Brain pericyte (primary cell): ENCODE measurements at places on chromosomes 7 and 10.

DNA sequence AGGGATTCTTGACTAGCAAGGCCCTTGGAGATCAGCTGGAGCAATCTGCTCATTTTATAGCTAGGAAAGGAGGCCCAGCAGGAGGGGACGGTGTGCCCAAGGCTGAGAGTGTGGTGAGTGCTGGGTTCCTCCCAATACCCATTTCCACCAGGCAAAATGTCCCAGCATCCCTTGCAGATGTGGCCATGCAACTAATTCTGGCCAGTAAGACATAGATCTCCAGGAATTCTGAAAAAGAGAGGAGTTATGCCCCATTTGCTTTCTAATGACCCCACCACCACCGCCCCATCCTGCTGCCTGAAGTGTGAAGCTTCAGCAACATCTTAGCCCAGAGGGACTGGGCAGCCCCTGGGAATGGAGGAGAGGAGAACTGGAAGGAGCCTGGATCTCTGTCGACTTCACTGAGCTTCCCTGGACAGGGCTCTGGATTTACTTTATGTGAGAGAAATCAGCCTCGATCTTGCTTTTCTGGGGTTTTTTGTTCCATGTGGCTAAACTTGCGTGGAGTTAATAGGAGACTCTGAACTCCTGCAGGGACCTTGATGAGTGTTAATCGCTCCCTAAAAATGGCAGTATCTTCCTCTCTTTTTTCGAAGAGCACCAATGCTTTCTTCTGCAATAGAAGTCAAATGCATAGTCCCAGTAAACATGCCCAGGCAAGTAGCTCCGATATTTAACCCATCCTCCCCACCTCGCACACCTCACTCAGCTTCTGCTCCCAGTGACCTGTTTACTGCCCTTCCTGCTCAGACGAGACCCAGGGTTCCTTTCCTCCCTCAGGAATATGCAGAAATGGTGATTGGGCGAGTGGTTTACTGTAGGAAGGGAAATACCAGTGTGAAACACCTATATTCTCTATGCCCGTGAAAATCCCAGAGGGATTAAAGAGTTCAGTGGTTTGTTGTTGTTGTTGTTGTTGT lies 127.5 kb upstream of the GPR26 start:
- DNase-seq: no peak

- DNase-seq: no peak
Observed at GRCh38 chr7:96596120-96596826, 113.4 kb downstream of the SEM1 start.

DNA sequence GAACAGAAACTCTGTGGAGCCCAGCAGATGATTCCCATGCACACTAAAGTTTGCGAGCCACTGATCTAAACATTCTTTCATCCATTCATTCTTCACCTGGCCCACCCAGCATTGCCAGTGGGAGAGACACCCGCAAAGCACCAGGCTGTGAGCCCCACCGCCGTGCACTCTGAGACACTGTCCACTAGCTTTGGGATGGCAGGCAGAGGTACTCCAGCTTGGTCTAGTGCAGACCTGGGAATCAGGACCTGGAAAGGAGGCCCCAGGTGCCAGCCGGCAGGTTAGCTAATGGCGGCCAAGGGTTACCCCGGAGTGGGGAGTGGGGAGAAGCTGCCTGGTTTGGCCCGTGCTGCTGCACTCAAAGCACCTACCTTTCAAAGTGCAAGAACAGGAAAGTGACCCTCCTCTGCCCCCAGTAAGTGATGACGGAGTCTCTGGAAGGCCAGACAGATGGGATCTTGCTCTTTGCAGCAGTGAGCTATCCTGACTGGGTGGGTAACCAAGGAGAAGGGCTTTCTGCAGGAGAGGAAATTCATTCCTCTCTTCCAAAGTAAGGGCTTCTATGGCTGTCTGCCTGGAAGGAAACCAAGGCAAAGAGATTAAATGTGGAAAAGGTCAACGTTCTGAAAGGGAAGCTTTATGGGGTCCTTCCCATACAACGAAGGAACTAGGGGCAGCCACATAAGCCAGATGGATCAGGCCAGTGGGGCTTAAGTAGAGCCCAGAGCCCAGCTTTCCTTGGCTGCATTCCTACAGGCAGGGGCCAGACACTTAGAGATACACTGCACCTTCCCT lies 74.2 kb upstream of the LRRC4 start:
- DNase-seq: no peak

- no peak for DNase-seq
Observed at GRCh38 chr10:73043319-73043718, 53.3 kb downstream of the P4HA1 start.

GRCh38 chr10:78272329-78272728 lies 238.7 kb downstream of the RPS24 start:
- no peak for DNase-seq

DNA sequence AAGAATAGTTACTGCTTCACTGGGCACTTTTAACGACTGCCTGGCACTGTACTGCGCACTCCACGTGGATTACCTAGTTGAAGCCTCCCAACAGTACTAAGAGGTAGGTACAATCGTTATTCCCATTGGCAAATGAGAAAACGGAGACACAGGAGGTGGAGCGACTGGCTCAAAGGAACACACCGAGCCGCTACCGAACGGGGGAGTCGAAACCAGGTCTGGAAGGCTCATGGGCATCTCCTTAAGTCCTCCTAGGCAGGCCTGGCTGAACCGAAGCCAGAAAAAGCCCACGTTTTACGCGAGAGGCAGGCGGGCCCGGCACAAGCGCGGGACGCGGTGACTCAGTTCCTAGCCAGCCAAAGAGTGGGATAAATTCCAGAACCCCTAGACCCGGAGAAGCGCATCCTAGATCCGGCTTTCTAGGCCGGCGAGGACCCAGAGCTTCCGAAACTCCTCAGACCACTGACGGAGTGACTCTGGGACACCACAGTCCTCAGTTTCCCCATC lies 472 bp downstream of the PDAP1 start:
- DNase-seq: no peak
